Myocyte (in vitro differentiated cells): ENCODE measurements at places on chromosomes 2 and 18.

DNA sequence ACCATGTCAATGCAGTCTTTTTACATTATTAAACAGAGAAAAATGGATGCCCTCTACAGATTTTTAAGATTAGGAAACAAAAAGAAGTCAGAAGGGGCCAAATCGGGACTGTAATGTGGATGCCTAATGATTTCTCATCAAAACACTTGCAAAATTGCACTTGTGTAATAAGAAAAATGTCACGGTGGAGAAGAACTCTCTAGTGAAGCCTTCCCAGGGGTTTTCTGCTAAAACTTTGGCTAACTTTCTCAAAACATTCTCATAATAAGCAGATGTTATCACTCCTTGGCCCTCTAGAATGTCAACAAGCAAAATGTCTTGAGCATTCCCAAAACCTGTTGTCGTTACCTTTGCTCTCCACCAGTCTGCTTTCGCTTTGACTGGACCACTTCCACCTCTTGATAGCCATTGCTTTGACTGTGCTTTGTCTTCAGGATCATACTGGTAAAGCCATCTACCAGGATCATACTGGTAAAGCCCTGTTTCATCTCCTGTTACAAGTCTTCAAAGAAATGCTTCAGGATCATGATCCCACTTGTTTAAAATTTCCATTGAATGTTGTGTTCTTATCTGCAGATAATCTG lies 226.8 kb downstream of the TNS1 start:
- no peak for DNase-seq

DNA sequence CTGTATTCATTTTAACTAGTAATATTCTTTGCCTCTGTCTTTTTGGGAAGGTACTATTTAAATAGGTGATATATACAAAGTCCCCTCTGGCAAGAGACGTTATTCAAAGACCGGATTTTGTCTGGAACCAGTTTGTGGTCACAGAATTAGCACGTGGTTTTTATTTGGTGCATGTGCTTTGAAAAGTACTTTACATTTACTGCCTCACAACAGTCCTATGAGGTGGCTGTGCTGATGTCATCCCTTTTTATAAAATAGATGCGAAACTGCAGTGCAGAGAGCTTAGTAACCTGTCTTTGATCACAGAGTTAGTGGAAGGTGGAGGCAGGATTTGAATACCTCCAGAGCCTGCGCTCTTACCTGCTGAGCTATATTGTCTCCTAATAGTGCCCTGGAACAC lies 4.0 kb downstream of the LPIN1 start:
- peak; percentile 35 for DNase-seq

DNA sequence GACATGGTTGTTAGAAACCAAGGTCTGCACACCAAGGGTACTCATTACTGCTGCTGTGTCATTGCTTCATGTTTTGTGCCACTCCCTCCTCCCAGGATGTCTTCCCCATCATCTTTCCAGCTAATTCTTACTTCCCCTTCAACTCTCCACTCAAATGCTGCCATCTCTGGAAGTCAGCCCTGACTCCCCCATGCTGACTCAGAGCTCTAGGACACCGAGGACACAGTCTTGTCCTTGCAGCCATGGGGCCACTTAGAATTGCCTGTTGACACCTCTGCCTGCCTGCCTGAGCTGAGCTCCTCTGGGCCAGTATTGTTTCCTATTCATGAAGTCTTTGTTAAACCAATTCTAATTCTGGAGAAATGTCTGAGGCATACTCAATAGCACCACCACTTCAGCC lies 100.2 kb downstream of the GYPC start:
- no peak for DNase-seq

DNA sequence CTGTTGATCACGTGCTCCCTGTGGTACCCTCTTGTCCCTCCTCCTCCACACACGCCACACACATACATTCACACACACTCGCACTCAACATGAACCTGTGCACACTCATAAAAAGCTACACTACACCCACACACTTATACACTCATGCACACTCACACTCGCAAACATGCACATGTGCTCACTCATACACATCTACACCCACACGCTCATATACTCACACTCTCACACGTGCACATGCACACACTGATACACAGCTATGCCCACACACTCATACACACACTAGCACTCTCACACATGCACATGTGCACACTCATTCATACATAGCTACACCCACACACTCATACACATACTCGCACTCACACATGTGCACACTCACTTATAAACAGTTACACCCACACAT lies 113.6 kb downstream of the LRATD1 start:
- DNase-seq, result no peak

DNA sequence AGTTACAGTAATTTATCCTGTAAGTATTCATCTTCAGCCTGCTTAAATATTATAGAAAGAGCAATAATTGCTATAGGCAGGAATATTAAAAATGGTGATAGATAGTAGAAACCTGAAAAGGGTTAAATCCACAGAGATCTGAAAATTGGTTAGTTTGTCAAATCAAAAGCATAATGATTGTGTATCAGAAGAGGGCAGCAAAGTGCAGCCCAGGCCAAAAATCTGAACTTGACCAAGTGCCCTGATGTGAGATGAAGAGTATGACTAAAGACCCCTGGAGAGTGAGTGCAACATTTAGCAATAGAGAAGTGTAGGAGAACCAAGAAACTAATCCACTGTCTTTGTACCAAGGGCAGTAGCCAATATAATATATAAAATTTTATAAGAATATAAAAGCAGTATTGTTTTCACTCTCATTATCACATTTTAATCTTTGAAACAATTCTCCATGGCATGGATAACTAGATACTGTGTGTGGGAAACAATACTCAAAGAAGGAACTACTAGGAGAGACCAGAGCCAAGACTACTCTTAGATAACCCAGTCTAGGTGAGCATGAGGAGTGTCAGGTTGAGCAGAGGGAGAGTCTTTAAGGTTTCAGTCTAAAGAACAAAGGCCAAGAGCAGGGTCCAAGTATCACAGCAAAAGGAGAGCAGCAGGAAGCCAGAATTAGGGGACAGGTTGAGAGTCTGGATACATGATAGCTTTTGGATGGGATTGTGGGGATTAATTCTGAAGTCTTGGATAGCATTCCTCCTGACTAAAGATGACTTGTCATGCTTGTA lies 148.7 kb downstream of the CALCRL start:
- peak; percentile 41 for DNase-seq

- DNase-seq, result peak; percentile 90
Observed at GRCh38 chr18:48750485-48751175, 200.1 kb downstream of the SMAD7 start.

DNA sequence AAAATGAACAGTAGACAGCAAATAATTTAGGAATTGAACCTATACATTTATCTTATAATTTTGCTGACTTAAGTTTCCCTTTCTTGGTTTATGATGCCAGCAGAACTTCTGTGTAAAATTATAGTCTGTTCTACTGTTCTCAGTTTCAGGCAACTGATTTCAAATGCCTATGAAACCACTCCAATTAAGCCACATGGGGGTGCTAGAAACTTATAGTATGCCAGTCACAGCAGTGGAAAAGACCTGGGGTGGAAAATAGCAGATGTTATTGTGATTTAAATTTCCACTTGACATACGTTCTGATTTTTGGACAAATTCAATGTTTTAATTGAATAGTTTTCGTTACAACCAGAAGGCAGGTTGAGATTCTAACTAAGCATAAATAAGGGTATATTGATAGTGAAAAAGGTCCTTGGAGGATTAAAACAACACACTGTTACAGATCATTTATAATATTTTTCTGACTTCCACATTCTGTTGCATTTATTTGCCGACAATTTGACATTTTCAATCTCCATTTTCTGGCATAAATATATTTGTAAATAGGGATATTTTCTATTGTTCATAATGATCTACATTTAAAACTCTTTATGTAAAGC lies 61.4 kb downstream of the CPS1 start:
- DNase-seq, result peak; percentile 61

DNA sequence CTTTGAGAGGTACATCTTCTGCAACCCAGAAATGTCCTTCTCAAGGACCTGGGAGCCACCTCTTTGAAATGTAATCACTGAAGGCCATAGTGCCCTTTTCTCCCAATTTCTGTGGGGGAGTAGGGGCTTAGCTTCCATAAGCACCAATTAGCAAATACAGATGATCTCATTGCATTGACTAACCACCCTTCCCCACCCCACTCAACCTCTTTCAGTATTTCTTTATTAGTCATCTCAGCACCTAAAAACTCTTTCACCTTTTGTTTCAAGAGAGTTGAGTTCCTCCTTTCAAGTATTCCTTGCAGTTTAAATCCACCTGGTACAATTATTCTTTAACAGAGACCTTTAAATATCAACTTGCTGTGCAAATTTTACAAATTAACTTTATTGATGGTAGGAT lies 1011.8 kb upstream of the CDH2 start:
- DNase-seq, result no peak

DNA sequence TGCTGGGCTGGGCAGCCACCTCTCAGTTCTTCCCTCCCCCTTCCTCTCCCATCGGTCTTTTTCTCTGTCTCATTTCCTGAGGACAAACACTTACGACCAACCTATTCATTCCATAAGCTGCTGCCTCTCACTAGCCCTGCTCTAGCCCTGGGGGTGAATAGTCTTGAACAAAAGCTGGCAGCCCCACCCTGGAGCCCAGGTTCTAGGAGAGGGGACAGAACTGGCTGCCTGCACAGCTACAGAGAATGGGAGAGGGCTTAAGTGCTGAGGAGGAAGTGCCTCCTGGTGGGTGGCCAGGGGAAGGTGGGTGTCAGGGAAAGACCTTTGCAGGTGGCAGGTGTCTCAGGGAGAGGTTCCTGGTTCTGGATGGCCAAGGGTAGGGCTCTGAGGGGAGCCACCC lies 22.8 kb downstream of the ANO7 start:
- DNase-seq, result no peak

DNA sequence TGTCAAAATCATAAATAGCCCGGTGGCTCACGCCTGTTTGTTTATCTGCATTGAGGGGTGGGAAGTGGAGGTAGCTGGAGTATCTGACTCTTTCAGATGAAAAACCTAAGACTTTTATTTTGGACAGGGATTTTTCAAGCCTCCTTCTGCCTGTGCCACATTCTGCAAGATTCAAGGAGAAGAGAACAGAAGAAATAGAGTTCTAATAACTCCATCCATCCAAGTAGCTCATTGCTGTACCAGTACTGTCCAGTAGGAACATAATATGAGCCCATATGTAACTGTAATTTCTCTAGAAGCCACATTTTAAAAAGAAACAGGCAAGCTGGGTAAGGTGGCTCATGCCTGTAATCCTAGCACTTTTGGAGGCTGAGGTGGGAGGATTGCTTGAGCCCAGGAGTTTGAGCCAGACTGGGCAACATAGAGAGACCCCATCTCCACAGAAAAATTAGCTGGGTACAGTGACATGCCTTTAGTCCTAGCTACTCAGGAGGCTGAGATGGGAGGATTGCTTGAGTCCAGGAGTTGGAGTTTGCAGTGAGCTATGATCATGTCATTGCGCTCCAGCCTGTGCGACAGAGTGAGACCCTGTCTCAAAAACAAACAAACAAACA lies 35.4 kb upstream of the NT5DC4 start:
- DNase-seq, result peak; percentile 20

- DNase-seq, result no peak
Observed at GRCh38 chr2:107717661-107718060, 109.0 kb upstream of the RGPD4 start.

GRCh38 chr2:45483997-45484396 lies 127.1 kb downstream of the SRBD1 start:
- peak; percentile 21 for DNase-seq

- DNase-seq, result no peak
Observed at GRCh38 chr2:97654791-97655190, 8.9 kb downstream of the COX5B start.

- DNase-seq, result no peak
Observed at GRCh38 chr2:122764014-122764413, 1008.6 kb downstream of the TSN start.

DNA sequence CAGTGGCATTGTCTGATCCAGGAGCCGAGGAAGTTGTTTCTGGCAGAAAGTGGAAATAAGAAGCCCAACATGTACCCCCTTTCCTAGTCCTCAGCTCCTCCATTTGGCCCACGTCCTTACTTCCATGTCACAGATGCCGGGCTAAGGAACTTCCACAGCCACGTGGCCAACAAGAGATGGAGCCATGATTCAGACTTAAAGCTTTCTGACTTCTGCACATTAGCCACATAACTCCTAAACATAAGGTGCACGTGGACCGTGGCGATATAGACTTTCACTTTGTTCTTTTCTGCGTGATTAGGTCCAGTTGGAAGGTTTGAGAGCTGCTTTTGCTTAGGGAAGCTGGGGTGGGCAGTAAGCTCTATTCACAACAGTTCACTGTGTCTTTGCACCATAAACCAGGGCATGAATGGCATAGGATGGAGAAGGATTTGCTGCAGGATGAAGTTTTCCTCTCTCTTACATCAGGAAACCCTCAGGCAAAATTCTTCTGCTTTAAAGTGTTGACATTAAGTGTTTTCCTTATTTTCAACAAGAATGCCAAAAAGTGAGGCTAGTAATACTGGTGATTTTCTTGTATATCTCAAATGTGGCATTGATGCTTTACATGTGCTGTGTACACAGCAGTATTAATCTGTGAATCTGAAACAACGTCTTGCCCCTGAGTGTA lies 61.2 kb upstream of the RBM44 start:
- DNase-seq, result no peak

GRCh38 chr18:50560681-50561629 lies 1.1 kb downstream of the MAPK4 start:
- DNase-seq, result no peak

DNA sequence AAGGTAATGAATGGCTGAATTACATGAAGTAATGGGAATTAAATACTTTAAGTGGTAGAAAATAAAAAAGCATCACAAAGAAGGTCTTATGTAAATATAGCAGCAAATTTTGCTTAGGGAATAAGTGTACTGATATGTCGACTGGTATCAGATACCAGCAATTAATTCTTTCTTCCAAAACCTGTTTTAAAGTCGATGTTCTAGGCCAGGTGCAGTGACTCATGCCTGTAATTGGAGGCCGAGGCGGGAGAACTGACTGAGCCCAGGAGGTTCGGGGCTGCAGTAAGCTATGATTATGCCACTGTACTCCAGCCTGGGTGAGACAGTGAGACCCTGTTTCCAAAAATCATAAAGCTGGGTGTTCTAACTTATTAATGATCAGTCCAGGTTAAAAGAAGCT lies 30.3 kb downstream of the SP3 start:
- peak; percentile 33 for DNase-seq

DNA sequence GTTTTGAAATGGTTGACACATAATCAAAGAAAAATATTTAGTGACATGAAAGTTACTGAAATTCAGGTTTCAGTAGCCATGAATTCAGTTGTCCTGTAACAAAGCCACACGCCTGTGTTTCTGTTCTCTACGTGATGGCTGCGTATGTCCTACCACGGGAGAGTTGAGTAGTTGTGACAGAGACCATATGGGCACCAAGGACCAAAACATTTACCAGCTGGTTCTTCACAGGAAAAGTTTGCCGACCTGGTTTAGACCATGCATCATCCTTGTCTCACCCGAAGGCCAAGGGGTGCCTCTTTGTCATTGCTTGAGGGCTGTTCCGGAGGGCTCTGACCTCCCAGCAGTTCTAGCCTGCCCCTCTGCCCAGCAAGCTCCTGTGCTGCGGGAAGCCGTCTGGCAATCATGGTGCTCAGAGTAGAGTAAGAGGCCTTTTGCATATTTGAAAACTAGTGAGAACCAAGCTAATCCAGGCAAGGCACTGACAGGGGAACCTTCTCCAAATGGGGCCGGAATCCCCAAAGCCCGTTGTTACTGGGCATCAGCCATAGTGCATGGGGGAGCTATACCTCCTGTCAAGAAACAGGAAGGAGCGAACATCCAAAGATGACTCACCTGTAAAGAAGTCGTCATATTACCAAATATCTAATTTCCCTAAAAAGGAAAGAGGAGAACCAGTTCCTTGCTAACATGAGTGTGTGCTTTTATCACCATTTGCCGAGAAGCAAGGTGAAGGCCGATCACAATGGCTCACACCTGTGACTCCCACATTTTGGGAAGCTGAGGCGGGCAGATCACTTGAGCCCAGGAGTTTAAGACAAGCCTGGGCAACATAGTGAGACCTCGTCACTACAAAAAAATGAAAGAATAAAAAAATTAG lies 92.6 kb upstream of the RAB12 start:
- no peak for DNase-seq
